ENCODE measurements at places on chromosomes 3 and 15.

DNA sequence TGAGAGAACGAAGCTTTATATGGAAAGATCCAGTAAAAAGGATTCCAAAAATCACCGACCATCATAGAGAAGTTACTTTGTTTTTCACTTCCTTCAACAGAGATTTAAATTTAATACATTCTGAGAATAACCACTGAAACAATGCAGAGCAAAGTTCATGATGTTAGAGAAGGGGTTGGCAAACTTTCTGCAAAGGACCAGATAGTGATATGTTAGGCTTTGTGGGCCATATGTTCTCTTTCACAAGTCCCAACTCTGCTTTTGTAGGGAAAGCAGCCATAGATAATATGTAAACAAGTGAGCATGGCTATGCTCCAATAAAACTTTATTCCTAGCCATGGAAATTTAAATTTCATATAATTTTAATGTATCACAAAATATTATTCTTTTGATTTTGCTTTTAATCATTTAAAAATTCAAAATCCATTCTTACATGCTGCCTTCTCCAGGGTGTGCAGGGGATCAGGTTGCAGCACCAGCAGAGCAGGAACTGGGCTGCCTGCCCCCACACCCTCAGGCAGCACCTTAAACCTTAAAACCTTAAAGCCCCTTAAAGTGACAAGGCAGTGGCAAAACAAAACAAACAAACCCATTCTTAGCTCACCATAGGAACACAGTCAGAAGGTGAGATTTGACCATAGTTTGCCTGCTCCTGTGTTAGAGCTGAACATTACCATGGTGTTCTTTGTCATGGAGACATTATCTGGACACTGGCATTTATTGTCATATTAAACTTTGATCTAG lies 16.9 kb upstream of the IGSF10 start:
- DNase-seq = peak; percentile 64

DNA sequence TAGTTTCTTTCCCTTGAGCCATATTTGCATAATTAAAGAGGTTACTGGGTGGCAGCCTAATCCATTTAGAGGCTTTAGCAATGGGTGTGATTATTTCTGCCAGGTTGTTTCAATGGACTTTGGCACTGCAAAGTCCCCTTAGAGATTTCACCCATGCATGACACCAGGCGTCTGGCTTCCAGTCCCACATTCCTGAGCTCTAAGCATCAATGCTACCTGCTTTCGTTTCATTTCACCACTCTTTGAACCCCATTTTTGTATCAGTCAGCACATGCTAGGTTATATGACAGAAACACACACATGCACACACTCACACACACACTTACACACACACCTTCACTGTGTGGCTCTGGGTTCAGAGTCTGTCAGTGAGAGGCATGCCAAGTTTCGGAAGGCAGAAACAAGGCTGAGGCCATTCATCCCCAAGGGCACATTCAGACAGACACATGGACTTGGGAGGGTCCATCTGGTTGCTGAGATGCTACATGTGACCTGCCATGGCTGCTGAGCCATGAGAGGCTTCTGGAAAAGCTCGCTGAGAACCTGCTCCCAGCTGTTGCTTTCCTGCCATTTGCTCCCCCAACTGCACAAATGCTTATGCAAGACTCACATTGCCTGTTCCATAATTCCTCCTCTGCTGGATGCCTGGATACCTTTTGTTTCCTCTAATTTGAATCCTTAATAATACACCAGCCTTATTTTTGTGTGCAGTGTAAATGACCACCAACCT lies 354.1 kb downstream of the GABRG3 start:
- no peak for DNase-seq

DNA sequence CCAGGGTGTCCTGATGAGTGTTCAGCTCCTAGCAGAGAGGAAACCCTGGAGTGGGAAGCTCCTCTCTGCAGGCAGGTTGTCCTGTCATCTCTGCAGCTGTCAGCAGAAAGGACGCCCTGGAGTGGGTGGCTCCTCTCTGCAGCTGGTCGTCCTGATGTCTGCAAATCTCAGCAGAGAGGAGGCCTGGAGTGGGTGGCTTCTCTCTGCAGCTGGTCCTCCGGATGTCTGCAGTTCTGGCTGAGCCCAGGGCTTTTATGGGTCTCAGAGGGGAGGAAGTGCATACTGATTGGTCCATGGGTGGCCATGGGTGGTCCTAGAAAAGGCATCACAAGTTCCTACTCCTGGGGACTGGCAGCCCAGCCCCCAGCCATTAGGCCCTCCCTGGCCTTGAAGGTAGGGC lies 102.6 kb upstream of the BNIP2 start:
- no peak for DNase-seq

GRCh38 chr3:69182588-69183316 lies 60.4 kb upstream of the LMOD3 start:
- no peak for DNase-seq

DNA sequence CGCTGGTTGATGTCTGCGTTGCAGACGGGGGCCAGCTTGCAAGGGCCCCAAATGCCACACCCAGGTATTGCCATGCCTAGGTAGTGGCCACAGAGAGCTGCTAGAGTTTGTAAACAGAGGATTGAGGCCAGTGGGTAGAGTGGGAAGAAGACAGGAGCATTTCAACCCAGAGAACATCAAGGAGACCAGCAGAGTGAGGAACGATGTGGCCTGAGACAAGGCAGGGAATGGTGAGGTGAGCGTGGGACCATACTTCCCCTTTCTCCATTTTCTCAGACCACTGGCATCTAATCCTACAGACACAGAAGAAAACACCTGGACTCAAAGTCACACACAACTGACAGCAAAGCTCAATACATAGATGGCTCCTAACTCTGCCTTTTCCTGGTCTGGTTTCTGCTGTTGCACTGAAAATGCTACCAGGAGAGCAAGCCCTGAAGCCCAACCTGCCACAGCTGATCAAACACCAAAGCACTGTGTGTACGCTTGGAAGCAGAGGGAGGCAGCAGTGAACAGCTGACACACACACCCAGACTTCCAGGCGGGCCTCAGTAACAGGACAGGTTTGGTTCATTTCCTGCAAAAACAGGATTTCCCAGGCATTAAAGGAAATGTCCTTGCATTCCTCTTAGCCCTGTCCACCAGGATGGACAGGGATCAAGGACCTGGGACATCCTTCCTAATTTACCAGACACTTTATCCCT lies 1.6 kb downstream of the FAM174B start:
- DNase-seq = peak; percentile 67

GRCh38 chr3:76231258-76231657 lies 445.9 kb upstream of the ZNF717 start:
- DNase-seq = no peak

- no peak for DNase-seq
Measured at GRCh38 chr3:126485176-126485897, 9.6 kb upstream of the ZXDC start.

- DNase-seq = no peak
Measured at GRCh38 chr3:148389916-148390315, 307.8 kb upstream of the AGTR1 start.

DNA sequence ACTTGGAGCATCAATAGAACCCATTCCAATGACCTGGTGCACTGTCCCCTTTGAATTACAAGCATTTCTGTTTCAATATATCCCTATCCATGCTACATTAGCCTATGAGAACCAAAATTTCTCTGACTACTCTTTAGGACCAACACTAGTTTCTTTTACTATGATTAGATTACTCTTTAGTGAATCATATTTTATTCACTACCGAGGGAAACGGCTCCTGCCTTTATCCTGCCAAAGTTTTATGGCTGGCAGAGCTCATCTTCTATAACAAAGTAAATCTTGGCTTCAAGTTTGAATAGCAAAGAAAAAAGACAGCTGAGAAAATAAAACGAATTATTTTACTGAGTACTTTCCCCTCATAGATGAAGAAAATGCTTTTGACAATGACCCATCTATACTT lies 120.9 kb downstream of the SLC9A9 start:
- DNase-seq = no peak

DNA sequence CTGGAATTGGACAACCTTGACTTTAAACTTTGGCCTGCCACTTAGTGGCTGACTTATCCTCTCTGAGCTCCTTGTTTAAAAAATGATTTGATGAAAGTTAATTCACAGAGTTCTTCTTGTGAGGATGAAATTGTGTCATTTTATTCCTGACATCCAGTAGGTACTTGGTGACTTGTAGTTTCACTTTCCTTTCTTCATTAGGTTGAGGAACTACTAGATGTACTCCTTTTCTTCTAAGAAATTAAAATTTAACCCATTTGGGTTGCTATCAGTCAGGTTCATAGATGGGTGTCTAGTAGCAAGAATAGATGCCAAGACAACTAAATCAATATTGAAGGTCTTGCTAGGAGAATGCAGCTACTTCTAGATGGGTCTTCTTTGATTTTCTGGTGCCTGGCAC lies 5.2 kb downstream of the NR1D2 start:
- DNase-seq = no peak

DNA sequence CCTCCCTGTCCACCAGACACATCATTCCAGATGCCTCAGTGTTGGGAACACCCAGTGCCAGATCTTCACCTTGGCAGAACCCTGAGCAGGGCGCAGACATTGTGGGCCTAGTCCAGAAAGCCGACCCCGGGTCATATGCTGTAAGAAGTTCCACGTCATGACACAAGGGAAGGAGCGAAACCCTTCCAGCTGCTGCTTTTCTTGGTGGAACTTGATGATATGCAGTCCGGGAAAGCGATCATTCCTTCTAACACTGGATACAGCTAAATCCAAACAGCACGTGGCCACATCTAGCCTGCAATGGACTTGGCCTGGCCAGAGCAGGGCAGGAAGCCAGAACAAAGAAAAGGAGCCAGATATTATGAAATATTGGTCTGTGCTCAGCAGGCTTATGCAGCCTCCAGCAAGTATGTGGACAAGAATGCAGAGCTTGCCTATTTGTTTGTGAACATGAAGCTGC lies 22.0 kb downstream of the GASK1A start:
- DNase-seq = no peak

DNA sequence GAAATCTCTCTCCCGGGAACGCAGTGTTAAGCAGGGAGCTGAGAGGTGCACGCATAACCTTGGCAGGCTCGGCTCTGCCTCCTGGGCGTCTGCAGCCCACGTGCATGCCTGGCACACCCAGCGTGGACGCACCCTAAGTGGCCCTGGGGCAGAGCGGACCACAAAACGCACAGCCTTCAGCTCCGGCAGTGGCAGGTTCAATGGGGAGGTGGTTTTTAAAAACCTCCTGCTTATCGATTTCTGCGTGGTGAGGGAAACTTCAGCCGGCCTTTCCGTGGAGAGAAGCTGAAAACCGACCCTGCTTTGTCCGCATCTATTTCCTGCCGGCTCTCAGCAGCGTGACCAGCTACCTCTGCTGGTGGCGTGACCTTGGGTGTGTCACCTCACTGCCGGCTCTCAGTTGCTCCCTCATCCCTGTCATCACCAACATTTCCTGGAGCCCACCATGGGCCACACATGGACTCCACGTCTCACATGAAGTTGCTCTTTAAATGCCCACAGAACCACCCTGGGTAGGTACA lies 134.8 kb upstream of the MEF2A start:
- DNase-seq = no peak

DNA sequence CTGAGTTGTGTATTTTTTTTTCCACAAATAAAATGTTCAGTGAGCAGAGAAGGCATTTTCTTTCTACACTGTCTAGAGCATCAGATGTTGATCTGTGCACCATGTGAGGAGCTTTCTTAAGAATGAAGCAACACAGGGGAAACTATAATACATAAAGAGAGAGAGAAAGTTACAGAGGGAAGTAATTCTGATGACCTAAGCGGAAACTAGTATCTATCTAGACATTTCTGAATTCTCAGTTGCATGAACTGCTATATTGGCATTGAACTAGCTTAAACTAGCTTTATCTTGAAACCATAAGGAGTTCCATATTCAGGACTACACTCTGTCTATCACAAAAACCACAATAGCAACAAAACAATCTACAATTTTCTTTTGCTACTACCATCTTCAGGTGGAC lies 822.4 kb downstream of the VGLL3 start:
- DNase-seq = no peak

GRCh38 chr15:56353119-56353518 lies 12.1 kb upstream of the TEX9 start:
- no peak for DNase-seq

GRCh38 chr3:135226057-135226456 lies 431.0 kb downstream of the EPHB1 start:
- no peak for DNase-seq

DNA sequence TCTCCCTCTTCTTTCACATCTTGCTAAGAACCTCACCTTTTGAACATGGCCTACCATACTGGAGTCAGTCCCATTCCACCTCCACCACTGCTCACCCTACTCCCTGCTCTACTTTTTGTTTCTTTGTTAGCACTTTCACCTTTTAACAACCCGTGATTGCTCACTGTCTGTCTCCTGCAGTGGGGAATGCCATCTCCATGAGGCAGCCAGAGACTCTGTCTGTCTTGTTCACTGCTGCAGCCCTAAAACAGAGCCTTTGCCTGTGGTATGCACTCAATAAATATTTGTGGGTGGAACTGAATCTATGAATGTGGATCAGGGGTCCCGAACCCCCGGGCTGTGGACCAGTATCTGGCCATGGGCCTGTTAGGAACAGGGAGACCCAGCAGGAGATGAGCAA lies 16.5 kb upstream of the TLE3 start:
- DNase-seq = peak; percentile 71

GRCh38 chr3:187770224-187770623 lies 25.0 kb upstream of the BCL6 start:
- no peak for DNase-seq

- no peak for DNase-seq
Measured at GRCh38 chr3:143830063-143830462, 18.2 kb downstream of the SLC9A9 start.

GRCh38 chr3:75768303-75769017 lies 16.9 kb downstream of the ZNF717 start:
- no peak for DNase-seq

DNA sequence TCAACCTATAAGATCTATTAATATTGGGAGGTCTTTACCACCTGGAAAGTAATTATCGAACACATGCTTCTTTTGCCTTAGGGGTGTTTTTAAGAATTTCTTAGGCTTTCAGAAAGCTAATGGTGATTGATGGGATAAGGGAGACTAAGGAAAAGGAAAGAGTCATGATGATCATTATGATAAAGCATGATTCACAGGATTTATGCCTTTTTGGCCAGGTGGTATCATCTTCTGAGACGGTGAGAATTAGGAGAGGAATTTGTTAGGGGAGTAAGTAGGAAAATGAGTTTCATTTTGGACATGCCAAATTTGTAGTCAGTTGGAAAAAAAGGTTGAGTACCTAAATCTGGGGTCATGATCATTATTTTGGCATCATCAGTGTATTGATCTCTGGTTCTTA lies 8.9 kb downstream of the ARMC8 start:
- DNase-seq = no peak

All from mesendoderm (in vitro differentiated cells).